ELF-1 (cell line): ENCODE measurements at places on chromosomes 2 and 18.
A peak's percentile ranks its signal among the peaks of the same experiment; 100 is the strongest.

- no peak for DNase-seq
Observed at GRCh38 chr2:219441451-219442255, 7.0 kb downstream of the SPEG start.

- DNase-seq: no peak
Observed at GRCh38 chr18:59180150-59180845, 39.7 kb upstream of the GRP start.

DNA sequence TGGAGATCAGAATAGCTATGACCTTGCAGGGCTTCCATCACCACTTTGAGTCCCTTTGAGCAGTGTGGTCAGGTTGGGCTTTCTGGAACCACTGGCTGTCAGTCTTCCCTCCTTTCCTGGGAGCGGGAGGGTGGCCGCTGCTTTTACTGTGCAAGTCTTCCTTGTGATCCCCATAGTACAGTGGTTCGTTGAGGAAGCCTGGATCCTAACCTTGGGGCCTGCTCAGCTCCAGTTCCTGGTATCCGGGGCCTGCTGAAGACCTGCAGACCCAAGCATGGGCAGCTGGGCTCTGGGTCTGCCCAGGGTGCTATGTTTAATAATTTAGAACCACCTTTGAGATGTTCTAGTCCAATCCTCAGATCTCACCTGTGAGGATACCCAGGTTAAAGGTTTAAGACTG, 104.2 kb downstream of the CLIP4 start:
- no peak for DNase-seq

GRCh38 chr2:26314243-26314642, 31.7 kb upstream of the SELENOI start:
- peak; percentile 43 for DNase-seq

DNA sequence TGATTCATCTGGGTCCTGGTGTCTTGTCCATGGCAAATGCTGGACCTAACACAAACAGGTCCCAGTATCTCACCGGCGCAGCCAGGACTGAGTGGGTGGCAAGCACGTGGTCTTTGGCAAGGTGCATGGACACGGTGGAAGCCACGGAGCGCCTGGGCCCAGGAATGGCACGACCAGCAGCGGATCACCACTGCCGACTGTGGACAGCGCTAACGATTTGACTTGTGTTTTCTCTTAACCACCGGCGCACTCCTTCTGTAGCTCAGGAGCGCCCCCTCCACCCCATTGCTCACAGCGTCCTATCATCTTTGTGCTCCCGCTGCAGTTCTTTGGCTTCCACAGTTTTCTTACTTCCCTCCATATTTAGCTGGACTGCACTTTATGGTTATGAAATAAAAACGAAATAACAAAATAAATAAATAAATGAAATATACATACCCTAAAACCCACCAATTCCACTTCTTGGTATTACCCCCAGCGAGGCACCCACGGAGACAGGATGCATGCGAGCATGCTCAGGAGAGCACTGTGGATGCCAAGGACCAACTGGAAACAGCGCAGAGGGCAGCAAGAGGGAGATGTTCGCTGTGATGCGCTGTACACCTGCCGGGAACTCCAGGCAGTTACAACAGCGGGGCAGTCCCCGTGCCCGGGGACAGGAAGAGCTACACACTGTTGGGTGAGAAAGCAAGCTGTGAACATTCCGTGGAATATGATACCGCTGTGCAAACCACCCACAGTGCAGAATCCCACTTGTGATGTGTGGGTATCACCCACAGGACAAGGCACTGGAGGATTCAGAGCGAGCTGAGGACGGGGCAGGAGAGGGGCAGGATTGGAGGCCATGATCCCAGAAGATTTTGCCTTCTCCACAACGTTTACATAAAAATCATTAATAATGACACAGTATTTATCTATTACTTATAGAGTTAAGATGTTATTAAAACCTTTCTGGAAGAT, 7.0 kb upstream of the CIDEA start:
- DNase-seq: peak; percentile 73
